ENCODE measurements at places on chromosomes 3 and 15. TPM values are rescaled to one million over a fixed set of nuclear protein-coding genes. Genes with fewer than 3 reads are reported as not detected.

DNA sequence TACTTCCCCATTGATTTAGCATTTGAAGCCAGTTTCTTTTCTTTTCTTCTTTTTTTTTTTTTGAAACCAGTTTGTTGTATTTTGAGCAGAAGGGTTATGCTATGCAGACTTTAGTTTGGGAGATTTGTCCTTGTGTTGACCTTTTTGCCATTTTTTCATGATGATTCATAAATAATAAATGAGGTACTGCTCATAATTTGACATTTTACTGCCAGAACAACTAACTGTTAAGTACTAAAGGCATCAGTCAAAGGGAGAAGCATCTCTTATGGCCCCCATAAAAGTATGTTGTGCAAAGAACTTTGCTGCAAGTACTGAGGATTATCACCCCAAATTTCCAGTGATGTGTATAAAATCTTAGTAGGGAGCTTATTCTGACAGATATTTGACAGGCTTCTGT is 1.7 kb upstream of the GPR87 start:
- no peaks in the 10 kb centered on the region for H3K36me3 ChIP-seq
- DNase-seq: peak; percentile 24
- no peak overlapping the region for H3K27ac ChIP-seq
- no peaks in the 10 kb centered on the region for H3K27me3 ChIP-seq
- peaks cover 44% of the 10 kb centered on the region for H3K4me1 ChIP-seq
- H3K4me3 ChIP-seq: 0 out of 2 replicates have a peak overlapping the region, but pooled peaks have one; percentile 6

DNA sequence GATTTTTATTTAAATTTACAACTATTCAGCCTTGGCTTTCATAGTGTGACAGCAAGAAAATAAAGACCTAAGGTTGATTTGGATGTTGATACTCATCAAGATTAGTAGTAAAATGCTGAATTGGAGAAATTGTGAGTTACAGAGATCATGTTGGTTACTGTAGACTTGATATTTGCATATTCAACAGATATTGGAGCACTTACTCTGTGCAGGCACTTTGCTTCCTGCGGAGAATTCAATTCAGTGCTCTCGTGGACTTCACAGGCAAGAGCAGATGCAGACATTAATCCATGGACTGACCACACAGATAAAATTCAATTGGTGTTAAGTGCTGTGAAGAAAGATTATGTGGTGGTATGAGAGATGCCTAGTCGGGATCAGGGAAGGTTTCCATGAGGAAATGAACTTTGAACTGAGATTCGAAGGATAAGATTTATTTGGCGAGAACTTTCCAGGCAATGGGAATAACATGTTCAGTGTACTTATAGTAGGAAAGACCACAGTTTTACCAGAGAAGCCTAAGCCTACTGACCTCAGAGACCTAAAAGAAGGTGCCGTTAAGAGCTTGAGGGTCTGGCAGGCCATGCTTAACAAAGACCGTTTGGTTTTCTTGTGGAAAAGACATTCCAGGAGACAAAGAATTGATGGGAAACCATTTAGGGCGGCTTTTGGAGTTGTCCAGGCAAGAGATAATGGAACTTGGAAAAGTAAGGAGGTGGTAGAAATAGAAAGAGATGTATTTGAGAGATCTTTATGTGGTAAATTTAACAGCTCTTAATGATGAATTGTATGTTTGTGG is 4.3 kb downstream of the SELENOT start:
- no peaks in the 10 kb centered on the region for H3K36me3 ChIP-seq
- no peak overlapping the region for H3K27ac ChIP-seq
- H3K4me3 ChIP-seq: no peak overlapping the region
- no peak for DNase-seq

DNA sequence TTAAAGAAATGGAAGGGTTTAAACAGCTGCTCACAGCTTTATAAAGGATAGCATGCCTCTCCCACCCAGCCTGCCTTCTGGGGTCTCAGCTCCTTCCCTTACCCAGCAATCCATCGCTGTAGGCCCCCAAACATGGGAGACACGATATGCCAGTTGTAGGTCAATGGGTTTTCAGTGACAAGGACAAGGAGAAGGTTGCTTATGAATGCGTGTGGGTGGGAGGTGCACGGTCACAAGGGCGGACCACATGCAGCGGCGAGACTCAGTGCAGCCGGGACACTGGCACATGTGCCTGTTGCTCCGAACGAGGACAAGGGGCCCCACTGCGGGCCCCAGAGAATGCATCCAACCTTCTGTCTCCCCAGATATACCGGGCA is 67.0 kb downstream of the MGLL start:
- no peaks in the 10 kb centered on the region for H3K36me3 ChIP-seq
- peaks cover 15% of the 10 kb centered on the region for H3K4me1 ChIP-seq
- no peak for DNase-seq
- H3K27me3 ChIP-seq: no peaks in the 10 kb centered on the region

DNA sequence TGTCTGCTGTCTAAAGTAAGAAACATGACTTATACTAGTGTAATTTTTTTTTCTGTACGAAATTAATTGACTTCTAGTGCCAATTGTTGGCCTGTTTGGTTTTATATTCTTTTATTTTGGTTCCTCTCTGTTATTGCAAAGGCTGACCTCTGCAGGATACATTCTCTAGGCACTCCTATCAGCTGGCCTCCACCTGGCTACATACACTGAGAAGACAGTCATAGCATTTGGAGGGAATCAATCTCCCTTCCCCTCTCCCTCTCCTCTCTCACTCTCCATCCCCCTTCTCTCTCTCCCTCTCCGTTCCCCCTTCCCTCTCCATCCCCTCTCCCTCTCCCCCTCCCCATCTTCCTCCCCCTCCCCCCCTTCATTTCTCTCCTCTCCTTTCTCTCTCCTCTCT is 116.7 kb downstream of the MCTP2 start:
- H3K4me3 ChIP-seq: no peak overlapping the region
- H3K27ac ChIP-seq: no peak overlapping the region
- H3K4me1 ChIP-seq: no peaks in the 10 kb centered on the region
- no peaks in the 10 kb centered on the region for H3K27me3 ChIP-seq
- no peak for DNase-seq
- H3K36me3 ChIP-seq: no peaks in the 10 kb centered on the region

- H3K27ac ChIP-seq: peak overlapping the region; percentile 61
- peaks cover 38% of the 10 kb centered on the region for H3K4me1 ChIP-seq
- DNase-seq: peak; percentile 72
Observed at GRCh38 chr3:37096288-37096687, 78.1 kb downstream of the LRRFIP2 start.

DNA sequence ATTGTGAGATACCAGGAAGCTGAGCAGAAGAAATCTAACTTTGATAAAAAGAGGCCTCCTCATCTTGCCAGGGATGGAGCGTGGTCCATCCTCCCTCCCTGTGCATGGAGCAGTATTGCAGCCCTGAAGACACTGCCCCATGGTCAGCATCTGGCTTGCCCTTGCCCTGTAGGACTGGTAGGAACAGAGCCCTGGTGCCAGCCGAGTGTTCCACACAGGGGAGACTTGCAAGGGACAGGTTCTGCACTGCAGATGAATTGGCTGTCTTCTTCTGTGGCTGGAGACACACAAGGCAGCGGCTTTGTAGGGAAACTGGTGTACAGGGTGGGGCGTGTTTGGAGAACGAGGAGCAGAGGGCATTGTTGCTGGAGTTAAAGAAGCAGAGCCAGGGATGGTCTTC is 110.5 kb downstream of the APBA2 start:
- H3K36me3 ChIP-seq: no peaks in the 10 kb centered on the region
- H3K4me1 ChIP-seq: no peaks in the 10 kb centered on the region
- H3K27ac ChIP-seq: no peak overlapping the region
- no peaks in the 10 kb centered on the region for H3K27me3 ChIP-seq

GRCh38 chr3:154835639-154836038 is 244.5 kb upstream of the MME start:
- no peak overlapping the region for H3K27ac ChIP-seq
- no peaks in the 10 kb centered on the region for H3K27me3 ChIP-seq
- H3K36me3 ChIP-seq: no peaks in the 10 kb centered on the region
- no peak overlapping the region for H3K4me3 ChIP-seq
- no peaks in the 10 kb centered on the region for H3K4me1 ChIP-seq

- no peaks in the 10 kb centered on the region for H3K36me3 ChIP-seq
- H3K4me3 ChIP-seq: no peak overlapping the region
- peaks cover 10% of the 10 kb centered on the region for H3K27me3 ChIP-seq
- no peak overlapping the region for H3K27ac ChIP-seq
Observed at GRCh38 chr3:124057420-124057819, 65.5 kb upstream of the ROPN1 start.

- DNase-seq: peak; percentile 23
- peaks cover 28% of the 10 kb centered on the region for H3K4me1 ChIP-seq
- no peaks in the 10 kb centered on the region for H3K27me3 ChIP-seq
- H3K27ac ChIP-seq: no peak overlapping the region
- H3K36me3 ChIP-seq: 0 out of 2 replicates have a peak, but pooled peaks cover 4% of the 10 kb centered on the region
- H3K4me3 ChIP-seq: no peak overlapping the region
Observed at GRCh38 chr3:37909067-37909911, 47.6 kb downstream of the CTDSPL start.

GRCh38 chr3:105835606-105836005 is 33.2 kb downstream of the CBLB start:
- no peak overlapping the region for H3K4me3 ChIP-seq
- H3K36me3 ChIP-seq: peaks cover 22% of the 10 kb centered on the region
- no peak for DNase-seq
- H3K4me1 ChIP-seq: peaks cover 45% of the 10 kb centered on the region

The CDV3 gene
- polyA plus RNA-seq: 37.0 TPM

The CATSPER2 gene
- 1.7 TPM for polyA plus RNA-seq

The CMTM8 gene
- not detected for polyA plus RNA-seq

The CRABP1 gene
- not detected for polyA plus RNA-seq

The UTS2B gene
- 0.61 TPM for polyA plus RNA-seq

The CCR8 gene
- polyA plus RNA-seq: not detected
